Testis (tissue), 5 donors: ENCODE measurements at places on chromosomes 2 and 18. TPM values are rescaled to one million over a fixed set of nuclear protein-coding genes. Genes with fewer than 3 reads are reported as not detected.

Gene RESP18
- polyA plus RNA-seq, result 1.4 TPM

Gene RIT2
- 0.82 TPM for polyA plus RNA-seq

Gene CHRNG
- polyA plus RNA-seq, result 0.26 TPM

Gene ITSN2
- polyA plus RNA-seq, result 9.1 TPM

Gene SF3B6
- polyA plus RNA-seq, result 142 TPM

Gene LCT
- 0.22 TPM for polyA plus RNA-seq

Gene C2orf80
- not detected for polyA plus RNA-seq

Gene FAM228A
- 72.4 TPM for polyA plus RNA-seq

Gene MROH2A
- 5.1 TPM for polyA plus RNA-seq

Gene NEU4
- 0.88 TPM for polyA plus RNA-seq

Gene ASXL2
- polyA plus RNA-seq, result 43.3 TPM

DNA sequence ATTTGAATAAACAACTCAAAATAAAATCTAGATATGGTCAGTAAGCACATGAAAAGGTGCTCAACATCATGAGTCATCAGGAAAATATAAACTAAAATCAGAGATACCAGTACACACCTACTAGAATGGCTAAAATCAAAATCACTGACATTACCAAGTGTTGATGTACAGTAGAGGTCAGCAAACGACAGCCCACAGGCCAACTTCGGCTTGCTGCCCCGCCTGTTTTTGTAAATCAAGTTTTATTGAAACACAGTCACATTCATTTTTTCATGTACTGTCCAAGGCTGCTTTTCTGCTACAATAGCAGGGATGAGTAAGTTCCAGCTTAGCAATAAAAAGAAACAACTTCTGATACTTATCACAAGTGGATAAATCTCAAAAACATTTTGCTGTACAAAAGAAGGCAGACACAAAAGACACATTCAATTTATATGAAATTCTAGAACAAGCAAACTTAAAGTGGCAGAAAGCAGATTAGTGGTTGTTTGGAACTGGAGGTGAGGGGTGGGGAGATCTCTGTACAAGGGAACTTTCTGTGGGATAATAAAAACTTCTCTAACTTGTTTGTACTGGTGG, 32.1 kb downstream of the TRAK2 start:
- DNase-seq, result peak; percentile 48

- DNase-seq, result no peak
These were observed 1185.6 kb upstream of the CELF4 start for GRCh38 chr18:38751211-38751610.

- no peak for DNase-seq
These were observed 33.7 kb downstream of the EMILIN2 start for GRCh38 chr18:2880473-2880872.

GRCh38 chr2:210493528-210493927, 17.0 kb upstream of the LANCL1 start:
- DNase-seq, result no peak

DNA sequence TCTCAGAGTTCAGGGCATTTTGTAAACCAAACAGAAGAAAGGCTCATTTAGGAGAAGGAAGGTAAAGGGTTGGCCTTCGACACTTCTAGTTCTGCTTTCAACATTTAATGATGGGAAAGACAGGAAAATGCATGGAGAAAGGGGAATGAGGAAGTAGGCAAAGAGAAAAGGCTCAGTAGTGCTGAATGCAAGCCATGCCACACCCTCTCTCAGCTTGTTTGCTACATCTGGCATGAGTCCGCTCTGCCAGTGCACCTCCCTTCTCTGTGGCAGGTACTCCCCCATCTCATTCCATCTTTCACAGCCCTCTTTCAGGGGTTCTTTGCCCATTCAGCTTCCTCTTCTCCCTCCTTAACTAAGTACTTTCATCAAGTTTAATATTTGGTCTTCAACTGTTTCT, 120.9 kb upstream of the ITGB6 start:
- no peak for DNase-seq

- DNase-seq, result no peak
These were observed 169.5 kb upstream of the COPS8 start for GRCh38 chr2:236916181-236916580.

DNA sequence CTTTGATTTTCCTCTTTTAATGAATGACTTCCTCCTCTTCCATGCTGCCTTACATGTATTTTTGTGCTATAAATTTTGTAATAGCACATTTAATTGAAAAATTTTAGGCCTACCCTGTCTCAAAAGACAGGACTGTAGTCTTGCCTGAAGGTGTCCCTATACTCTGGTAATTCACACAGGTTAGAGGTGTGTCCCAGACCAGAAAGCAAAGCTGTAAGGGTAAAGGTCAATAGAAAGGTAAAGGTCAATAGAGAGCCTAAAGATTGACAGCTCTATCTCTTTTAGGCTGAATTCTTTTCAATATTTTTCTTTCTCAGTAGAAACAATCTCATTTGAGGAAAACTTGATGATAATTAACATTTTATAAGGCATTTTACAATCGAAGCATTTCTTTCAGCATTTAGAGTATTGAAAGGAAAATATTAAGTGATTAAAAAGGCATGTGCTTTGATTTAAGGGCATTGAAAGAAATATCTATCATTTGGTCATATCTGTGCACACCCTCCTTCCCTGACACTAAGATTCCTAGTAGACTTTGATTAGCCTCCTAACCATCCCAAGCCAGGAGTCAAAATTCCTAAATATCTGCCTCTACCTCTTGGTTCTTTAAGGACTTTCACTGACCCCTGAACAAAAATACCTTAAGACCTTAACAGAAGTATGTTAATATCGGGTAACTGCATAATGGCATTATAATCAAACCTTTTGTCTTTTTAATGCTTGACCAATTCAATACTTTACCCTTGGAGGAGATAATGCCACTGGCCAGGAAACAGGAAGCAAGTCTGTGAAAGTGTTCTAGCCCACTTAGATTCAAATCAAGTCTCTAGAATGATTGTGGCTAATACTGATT, 161.8 kb upstream of the DTNA start:
- DNase-seq, result no peak

DNA sequence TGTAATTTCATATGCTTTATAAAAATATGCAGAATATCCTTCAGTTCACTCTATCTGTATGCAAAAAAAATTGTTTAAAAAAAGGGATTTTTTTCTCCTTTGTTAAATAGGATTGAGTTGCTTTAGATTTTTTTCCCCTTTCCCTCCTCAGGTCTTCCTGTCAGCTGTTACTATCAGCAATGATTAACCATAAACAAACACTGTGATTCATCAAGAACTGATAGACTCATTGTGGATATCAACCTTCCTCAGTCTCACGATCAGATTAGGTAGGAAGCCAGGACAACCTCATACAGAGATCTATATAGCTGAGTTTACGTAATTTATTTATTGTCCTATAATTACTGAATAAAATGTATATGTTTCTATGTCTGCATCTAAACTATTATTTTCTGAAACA, 2136.2 kb upstream of the CELF4 start:
- DNase-seq, result no peak

- no peak for DNase-seq
These were observed 31.2 kb upstream of the TBR1 start for GRCh38 chr2:161384864-161385263.

- no peak for DNase-seq
These were observed 815 bp downstream of the CNDP1 start for GRCh38 chr18:74534981-74535649.

GRCh38 chr2:241268716-241269445, 46.6 kb downstream of the HDLBP start:
- DNase-seq, result no peak

- no peak for DNase-seq
These were observed 292.2 kb downstream of the CDH7 start for GRCh38 chr18:66043009-66043408.

DNA sequence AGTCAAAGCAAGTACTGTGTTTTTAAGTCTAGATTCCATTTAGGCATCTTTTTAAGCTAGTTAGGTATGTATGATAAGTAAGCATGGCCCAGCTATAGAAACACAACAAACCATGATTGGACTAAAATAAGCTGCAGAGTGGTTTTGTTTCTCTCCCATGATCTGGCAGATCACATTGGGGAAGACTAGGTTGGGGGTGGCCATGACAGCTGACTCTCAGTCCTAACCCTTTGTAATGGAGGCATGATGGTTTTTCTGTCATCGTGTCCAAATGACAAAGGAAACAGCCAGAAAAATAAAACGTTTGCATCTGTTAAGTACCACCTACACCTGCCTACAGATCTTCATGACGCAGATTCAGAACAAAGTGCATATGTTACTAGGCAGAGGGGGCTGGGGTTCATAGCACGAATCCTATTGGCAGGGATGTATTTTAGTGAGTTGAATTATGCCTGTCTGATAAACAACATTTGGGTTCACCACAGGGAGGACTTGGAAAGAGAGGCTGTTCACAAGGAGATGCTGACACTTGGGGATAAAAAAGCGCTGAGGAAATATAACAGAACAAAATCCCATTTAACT, 33.8 kb upstream of the GALNT5 start:
- no peak for DNase-seq

- DNase-seq, result no peak
These were observed 31.0 kb upstream of the CAVIN2 start for GRCh38 chr2:191877875-191878274.

- DNase-seq, result no peak
These were observed 4.4 kb downstream of the MAL start for GRCh38 chr2:95029898-95030341.

DNA sequence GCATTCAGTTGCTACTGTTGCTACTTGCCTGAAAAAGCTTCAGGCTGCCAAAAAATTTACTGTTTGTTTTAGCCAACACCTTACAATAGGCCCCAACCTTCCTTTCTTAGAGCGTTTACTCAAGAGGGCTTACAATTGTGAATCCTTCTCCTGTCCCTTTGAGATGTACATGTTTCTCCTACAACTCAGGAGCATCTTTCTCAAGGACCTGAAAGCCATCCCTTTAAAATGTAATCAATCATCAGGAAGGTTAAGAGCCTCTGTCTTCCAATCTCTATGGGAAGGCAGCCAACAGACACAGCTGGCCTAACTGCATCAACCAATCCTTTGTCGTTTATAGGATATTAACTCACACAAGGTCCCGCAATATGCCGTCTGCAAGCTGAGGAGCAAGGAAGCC, 3.4 kb upstream of the IER3IP1 start:
- DNase-seq, result no peak

DNA sequence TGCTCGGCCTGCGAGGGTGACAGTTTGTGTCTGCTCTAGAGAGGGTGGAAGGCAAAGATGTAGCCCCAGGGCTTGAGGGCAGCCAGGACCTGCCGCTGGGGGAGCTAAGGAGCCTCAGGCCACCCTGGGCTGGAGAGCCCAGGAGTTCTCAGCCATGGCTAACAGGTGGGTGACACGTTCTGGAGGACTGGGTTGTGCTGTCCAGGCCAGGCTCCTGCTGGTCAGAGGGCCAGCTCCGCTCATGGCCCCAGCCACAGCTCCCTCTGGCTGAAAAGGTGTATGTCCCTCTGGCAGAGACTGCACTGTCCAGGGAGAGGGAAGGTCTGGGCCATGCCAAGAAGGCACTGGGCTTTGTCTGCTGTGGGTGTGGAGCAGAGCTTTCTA, 19.2 kb downstream of the TMEM185B start:
- DNase-seq, result no peak

DNA sequence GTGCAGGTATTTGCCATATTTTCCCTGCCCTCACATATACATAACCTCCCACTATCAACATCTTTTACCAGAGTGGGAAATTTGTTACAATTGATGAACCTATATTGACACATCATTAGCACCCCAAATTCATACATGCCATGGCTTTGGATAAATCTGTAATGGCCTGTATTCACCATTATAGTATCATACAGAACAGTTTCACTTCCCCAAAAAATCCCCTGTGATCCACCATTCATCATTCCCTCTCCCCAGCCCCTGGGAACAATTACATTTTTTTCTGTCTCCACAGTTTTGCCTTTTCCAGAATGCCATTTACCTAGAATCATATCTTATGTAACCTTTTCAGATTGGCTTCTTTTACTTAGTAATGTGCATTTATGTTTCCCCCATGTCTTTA, 494.5 kb downstream of the RNF144A start:
- no peak for DNase-seq

GRCh38 chr2:151437630-151438029, 27.9 kb downstream of the RIF1 start:
- DNase-seq, result no peak

GRCh38 chr2:128775217-128775913, 456.7 kb upstream of the HS6ST1 start:
- peak; percentile 3 for DNase-seq

- DNase-seq, result no peak
These were observed 112.4 kb downstream of the FEZ2 start for GRCh38 chr2:36485521-36485920.
